ENCODE measurements at places on chromosomes 7 and 10.

DNA sequence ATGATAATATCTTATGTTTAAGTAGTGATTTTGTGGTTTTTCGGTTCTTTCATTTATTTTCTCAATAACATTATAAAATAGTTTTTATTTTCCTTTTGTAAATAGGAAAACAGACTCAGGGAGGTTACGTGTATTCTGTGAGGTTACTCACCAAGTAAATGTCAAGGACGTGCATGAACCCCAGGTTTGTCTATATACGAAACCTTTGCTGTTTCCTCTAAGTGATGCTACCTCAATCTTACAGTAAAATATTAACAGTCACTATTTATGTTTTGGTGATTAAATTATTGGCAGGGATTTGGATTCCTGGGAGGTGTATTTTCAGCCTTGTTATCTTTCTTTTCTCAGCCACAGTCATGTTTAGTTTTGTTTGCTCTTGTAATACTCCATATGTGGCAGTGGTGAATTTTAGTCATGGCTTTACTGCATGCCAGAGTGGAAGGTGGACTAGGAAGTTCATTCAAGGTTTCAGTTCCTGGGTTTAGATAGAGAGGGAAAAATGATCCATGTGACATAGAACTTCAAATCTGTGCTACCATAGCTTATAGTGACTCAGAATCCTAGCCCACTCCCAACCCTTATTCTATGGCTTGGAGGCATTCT lies 139.9 kb downstream of the ARL4A start:
- DNase-seq, result no peak

- DNase-seq, result no peak
Observed at GRCh38 chr7:116726149-116726548, 54.2 kb downstream of the MET start.

DNA sequence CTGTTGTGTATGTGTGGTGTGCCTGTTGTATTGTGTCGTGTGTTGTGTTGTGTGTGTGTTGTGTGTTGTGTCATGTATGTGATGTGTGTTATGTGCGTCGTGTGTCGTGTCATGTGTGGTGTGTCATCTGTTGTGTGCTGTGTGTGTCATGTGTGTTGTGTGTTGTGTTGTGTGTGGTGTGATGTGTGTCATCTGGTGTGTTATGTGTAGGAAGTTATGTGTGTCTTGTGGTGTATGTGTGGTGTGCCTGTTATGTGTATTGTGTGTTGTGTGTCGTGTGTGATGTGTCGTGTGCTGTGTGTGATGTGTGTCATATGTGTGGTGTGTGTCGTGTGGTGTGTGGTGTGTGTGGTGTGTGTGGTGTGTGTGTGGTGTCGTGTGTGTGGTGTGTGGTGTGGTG lies 145.2 kb downstream of the DNAJB6 start:
- no peak for DNase-seq

- no peak for DNase-seq
Observed at GRCh38 chr10:34854147-34854601, 39.1 kb upstream of the PARD3 start.

DNA sequence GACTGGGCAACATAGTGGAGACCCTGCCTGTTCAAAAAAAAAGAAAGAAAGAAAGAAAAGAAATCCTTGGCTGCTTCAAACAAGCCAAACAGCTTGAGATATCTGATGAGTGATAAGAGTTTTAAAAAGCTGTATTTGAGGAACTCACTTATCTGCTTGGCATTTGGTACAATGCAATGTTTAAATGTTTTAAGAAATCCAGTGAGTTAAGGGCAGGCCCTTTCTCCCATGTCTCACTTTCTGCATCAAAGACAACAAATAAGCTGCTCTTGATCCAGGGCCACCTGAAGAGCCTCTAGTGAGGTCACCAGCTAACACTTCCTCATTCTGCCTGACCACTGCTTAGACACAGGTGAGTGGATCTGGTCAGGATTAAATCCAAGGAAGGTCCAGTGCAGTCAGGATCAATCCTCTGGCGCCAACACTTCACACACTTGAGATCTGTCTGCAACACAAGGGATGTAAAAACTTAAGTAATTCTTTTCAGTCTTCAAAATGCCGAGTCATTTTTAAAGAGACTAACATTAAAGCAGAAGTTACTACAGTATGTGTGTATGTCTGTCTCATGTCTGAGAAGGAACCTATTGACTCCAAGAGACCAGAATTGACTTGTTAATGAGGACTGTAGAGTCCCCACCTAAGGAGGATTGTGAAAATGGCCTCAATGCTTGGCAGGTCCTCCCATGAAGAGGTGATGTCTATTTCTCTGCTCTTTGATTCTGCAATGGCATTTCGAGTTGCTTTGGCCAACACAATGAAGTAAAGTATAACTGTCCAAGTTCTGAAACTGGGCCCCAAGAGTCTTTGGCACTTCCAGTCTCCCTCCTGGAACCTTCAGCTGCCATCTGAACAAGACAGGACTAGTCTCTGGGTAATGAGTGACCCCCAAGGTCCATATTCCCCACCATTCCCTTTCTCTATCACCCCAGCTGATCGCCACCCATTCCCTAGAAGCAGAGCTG lies 43.1 kb downstream of the CREB3L2 start:
- DNase-seq, result no peak

GRCh38 chr7:86908948-86909347 lies 150.5 kb downstream of the ELAPOR2 start:
- DNase-seq, result no peak

GRCh38 chr10:119723624-119724023 lies 2.2 kb upstream of the INPP5F start:
- DNase-seq, result peak; percentile 48

DNA sequence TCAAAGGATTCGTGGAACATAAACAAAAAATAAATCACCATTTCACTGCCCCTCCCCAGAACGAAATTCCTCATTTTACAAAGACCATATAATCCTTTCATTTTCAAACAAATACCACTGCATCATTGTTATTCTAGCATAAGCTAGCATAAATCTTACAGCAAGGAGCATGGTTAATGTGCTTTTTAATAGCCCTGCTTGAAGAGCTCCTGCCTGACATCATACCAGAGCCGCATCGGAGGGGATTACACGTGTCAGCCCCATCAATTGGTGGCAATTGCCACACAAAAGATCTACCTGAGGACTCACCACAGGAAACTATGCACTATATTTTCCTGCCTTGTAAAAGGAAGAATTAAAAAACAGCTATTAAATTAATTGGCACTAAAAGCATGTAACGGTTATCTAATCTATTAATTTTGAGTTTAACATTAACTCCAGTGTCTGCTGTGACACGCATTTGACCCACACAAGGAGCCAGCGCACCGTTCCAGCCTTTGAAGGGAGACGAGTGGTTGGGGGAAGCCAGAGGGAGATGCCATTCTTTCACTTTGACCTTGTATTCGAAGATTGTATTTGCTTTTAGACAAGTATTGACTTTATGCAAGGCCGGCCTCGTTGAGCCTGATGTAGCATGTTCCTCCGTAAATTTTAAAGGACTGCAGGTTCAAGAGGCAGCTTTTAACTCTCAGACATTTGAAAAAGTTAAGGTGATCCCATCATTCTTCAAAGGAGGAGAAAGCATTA lies 261.1 kb upstream of the RNF32 start:
- peak; percentile 83 for DNase-seq

DNA sequence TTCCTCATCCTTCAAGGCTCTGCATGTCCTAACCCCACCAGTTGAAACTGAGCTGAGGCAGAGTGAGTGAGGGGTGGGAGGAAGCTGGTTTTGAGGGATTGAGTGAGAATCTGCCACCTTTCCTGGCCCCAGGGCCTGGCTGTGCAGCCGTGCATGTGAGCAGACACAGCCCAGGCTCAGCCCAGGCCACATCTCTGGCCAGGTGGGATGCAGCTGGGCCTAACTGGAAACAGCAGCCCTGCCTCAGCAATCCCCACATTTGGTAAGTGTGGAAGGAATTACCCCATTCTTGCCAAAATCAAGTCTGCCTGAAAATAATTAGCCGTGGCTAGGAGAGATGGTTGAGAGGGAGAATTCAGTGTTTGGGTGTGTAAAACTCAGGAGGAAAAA lies 116.6 kb downstream of the NEURL1 start:
- DNase-seq, result no peak

DNA sequence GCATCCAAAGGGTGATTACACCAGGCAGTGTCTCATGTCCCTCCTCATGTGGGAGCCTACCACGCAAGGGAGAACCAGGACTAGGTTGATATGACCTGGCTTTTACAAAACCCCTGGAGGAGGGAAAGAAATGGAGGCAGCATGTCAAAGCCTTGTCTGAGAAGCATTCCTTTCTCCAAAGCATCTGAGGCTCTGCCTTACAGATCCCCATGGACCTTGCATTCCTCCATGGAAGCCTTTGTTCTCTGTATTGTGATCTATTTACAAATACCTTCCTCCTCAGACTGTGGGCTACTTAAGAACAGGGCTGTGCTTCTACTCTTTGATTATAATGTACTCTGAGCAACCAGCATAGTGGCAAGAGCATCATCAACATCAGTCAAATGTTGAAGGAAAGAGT lies 197.0 kb downstream of the PLXNA4 start:
- DNase-seq, result no peak

GRCh38 chr10:126674741-126675515 lies 4.4 kb upstream of the C10orf90 start:
- DNase-seq, result no peak

DNA sequence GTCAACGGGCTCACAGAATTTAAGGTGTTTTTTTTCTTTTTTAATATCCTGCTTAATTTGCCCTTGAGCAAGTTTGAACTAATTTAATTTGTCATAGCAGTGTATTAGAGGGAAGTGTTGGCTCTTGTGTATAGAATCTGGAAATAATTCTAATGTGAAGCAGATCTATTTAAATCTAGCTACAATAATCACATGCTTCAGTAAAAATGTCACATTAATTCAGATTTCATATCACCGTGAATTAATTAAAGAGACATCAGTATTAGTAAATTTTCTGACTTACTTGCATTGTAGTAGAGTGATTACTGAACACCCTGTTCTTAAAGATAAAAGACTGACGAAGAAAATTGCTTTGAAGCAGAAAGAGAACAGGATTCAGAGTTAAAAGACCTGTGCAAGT lies 124.7 kb downstream of the DGKB start:
- no peak for DNase-seq

DNA sequence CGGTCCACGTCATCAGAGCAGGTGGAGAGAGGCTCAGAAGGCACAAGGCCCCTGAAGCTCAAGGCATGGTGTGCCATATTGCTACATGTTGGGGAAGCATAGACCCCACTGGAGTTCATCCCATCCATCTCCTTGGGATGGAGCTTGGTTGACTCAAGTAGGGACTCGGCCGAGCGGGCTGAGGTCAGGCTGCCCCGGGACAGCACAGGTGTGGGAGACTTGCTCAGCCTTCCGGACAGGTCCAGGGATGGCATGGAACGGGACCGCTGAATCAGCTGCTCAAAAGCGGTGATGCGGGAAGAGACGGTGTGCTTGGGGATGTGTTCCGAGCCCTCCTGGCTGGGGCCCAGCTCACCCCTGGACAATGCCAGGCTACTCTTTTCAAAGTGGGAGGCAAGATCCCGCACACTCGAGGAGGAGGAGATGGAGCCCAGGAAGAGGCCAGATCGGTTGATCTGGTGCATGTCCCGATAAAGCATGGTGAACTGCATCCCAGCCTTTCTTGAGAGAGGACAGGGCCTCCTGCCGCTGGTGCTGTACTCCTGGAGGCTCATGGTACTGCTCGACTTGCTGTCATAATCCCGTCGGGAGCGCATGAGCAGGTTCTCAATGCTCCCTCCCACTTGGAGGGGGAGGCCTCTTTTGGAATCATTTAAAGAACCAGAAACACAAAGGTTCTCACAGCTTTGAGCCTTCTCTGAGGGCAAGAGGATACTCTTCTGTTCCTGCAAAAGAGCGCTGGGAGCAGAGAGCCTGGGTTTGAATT lies 65.6 kb upstream of the PDLIM1 start:
- DNase-seq, result no peak

- no peak for DNase-seq
Observed at GRCh38 chr7:155871211-155871610, 58.9 kb upstream of the SHH start.

DNA sequence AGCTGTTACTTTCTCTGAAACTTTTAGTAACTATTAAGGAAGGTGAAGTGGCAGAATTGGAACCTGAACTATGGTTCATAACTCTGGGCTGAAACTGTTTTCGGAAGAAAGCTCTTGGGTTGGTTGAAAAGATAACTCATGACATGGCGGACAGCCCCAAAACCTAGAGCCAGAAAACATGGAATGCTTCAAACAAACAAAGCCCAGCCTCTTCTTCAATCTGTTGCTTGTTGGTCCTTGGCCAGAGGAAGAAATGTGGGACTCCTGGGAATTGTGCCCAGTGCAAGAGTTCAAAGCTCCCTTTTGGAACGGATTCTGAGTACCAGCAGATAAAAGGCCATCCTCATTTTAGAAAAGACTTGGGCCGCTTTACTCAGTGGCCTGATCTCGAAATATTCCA lies 52.9 kb upstream of the CACNB2 start:
- no peak for DNase-seq

DNA sequence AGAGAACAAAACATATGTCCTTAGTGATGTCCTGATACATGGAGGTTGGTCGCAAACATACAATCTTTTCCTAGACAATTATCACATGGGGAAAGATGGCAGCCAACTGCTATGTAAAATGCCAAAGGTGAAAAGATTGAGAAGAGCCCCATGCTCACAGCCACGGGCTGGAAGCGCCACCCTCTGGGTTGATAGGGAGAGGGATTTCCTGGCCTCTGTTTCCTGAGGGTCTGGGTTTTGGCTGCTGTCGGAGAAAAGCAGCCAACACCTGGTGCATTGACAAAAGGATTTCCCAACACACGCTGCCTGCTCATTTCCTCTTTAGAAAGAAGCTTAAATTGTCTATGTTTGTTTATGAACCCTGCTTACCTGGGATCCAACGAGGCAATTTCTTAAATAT lies 43.8 kb downstream of the ITIH5 start:
- no peak for DNase-seq

GRCh38 chr10:8180360-8181109 lies 126.0 kb downstream of the GATA3 start:
- no peak for DNase-seq

GRCh38 chr10:1333981-1334380 lies 277.8 kb downstream of the WDR37 start:
- DNase-seq, result no peak

Measured in HepG2 (cell line).